ENCODE measurements at places on chromosomes 1 and 21.

DNA sequence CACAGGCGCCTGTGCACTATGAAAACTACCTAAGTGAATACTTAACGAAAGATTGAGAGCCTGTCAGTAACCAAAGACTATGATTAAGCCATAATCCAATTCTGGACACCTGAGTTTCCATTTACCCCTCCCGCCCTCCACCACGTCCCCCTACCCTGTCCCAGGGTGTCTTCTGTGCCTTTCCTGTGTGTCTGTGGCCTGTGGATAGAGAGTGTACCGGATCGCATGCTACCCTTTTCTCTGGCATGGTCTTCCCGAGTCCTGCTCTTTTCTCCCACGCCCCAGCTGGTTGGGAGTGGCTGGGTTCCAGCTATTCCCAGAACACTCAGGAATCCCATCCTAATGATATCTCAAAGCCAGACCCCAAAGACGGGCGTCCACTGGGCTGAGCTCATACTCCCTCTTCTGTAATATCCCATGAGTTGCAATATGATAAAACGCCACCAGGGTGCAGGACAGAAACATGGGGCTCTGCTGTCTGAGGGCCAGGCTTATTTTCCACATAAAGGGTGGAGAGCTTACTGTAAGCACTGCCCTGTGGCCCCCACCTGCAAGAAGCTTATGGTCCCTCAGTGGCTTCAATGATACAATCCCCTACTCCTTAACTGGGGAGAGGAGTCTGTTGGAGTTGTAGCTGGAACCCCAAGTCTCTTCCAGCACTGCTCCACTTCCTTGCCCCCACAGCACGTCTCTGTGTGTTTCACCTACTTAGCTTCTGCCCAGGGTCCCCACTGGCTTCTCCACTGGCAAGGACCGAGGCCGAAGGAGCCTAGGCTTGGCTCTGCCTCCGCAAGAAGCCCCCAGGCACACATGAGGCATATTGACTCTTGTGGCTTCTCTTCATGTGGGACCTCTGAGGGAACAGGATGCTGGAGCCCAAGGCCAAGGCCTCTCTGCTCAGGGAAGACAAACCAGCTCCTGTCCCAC lies 17.6 kb upstream of the ALX3 start:
- DNase-seq: no peak

- no peak for DNase-seq
Observed at GRCh38 chr1:41875487-41875886, 43.2 kb downstream of the HIVEP3 start.

- no peak for DNase-seq
Observed at GRCh38 chr1:178575611-178576361, 62.9 kb downstream of the TEX35 start.

GRCh38 chr1:12467570-12468286 lies 150.3 kb downstream of the DHRS3 start:
- DNase-seq: no peak

GRCh38 chr1:227424159-227424680 lies 105.9 kb upstream of the CDC42BPA start:
- DNase-seq: no peak

DNA sequence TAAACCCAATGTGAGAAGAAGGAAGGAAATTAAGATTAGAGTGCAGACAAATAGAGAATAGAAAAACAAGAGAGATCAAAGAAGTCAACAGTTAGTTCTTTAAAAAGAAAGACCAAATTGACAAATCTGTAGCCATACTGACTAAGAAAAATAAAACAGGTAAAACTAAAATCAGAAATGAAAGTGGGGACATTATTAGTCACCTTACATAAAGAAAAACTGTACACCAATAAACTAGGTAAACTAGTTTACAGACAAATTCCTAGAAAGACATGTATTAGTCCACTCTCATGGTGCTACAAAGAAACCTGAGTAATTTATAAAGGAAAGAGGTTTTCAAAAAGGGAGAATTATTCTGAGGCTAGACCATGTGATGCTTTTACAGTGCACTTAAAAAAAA lies 22.3 kb downstream of the BLZF1 start:
- no peak for DNase-seq

DNA sequence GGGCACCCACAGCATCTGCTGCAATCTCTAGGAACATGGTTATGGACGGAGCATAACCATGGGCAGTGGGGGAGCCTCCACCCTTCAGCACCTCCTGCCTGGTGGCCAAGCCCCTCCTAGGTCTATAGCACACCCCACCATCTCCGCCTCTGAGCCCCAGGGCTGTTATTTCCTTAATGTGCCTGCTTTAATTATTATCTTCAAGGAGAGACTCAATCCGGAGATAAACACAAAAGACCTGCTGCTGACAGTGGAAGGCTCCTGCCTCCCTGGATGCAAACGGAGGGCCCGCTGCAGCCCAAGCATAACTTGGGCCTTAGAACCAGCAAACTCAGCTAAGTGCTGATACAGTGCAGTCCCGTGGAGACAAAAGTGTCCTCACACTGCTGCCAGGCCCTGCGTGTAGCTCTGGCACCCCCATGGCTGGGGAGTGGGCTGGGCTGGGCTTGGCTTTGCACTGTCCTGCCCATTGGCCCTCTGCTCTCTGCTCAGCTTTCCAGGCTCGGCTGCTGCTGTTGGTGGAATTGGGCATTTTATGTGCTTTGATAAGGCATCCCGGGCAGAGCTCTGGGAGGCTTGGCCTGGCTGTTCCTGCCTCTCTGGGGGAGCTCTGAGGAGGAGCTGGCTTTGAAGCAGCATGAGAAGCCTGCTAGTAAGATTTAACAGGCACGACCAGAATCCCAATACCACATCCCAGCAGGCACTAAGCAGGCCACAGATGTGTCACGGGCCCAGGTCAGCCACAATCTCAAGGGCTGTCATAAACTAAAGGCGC lies 620.2 kb downstream of the PTPRU start:
- DNase-seq: no peak

DNA sequence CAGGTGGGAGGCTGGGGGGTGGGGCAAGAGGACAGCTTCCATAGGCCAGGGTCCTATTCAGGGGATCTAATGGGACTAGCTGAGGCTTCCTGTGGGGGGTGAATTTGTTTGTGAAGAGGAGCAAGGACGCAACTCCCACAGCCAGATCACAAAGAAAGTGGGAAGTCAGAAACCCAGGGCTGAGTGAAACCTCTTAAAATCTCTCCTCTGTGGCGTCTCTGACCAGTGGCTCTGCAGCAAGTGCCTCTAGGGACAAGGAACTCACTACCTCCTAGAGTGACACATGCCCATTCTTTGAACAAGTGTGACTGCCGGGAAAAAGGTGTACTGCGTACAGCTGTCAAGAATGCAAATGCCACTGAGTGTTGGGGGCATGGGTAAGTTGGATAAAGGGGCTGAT lies 187.9 kb downstream of the HIVEP3 start:
- DNase-seq: no peak

DNA sequence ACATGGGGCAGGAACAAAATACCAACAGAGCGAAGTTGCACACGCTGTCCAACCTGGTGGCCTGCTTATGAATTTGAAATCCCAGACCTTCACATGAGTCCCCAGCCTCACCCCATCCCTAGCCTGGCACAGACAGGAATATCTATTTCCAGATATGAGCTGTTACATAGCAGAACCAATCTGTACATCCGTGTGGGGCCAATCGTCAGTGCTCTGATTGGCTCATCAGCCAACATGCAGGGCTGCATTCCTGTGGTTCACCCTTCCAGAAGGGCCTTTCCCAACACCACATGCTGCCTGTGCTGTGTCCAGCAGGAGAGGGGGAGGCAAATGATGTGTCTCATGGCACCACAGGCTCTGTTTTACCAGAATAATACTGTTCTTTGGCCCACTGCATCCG lies 31.3 kb downstream of the CCN1 start:
- no peak for DNase-seq

DNA sequence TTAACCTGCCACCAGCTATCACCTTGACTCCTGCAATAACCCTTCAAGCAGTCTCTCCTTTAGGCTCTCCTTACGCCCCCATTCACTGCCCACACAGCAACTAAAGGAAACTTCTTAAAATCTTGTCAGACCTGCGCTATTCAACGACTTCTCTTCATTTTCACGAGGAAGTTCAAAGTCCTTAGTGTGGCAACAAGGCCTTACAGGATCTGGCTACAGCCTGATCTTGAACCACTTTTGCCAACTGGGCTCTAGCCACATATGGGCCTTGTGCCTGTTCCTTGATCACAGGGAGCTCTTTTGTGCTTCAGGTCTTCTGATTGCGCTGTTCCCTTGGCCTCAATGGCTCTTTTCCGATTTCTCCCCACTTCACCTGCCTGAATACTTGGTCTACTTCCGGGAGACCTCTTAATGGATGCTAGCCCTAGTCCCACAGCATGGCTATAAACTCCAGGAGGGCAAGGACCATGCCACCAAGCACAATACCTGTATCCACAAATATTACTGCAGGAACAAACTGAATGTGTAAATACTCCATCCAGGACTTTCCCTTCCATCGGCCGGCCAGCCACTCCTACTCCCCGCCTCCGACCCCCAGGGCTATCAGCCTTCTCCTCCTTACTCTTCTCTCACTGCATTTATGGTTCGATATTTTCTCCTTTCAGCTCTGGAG lies 2.3 kb upstream of the CTNNBIP1 start:
- DNase-seq: no peak

DNA sequence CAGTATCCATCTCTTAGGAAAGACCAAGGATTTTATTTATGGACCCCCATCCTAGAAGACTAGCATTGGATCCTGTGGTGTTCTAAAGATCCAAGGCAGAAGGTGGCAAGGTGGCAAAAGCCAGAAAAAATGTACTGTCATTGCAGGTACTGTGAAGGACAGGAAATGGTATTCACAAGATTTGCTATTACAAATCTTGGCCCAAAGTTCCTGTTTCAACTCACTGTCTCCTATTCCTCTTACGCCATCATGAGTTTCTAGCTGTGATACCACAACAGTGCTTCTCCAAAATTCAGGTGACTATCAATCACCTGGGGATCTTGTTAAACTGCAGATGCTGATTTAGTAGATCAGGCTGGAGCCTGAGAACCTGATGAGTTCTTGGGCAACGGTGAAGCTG lies 21.4 kb downstream of the ACP6 start:
- no peak for DNase-seq

DNA sequence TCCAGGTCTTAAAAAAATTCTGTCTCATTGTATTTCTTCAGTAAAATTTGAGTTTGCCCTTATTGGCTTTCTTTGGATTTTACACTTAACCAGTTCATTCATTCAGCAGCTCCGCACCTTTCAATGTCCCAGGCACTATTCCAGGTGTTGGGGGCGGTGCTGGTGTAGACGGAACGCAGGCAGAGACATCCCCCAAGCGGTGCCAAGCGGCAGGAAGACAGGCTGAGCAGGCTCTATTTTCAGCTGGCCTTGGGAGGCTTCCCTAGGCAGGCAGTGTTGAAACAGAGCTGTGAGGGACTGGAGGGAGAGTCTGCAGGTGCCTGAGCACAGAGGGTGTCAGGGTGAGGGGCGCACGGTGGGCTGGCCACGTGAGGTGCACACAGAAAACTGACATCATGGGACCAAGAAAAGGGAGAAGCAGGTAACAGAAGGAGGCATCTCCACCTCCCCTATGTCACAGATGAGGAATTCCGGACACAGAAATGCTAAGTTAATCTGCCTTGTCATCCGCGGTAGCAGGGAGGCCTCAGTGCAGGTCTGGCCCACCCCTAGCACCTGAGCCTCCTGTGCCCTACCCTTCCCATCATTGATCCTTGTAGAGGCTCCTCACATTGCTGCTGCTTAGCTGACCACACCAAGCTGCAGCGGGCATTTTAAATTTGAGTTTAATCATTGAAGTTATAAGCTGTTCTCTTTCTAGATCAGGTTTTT lies 40.8 kb downstream of the SLC37A1 start:
- DNase-seq: no peak
